ENCODE measurements at places on chromosomes 7 and 10. TPM values are rescaled to one million over a fixed set of nuclear protein-coding genes. Genes with fewer than 3 reads are reported as not detected.

The GHRHR gene
- not detected for total RNA-seq

The FAM25A gene
- not detected for total RNA-seq

The CACNB2 gene
- 24.1 TPM for total RNA-seq

The SLC16A9 gene
- 63.0 TPM for total RNA-seq

The MMD2 gene
- not detected for total RNA-seq

The ANXA8L1 gene
- 0.52 TPM for total RNA-seq

The SH2B2 gene
- not detected for total RNA-seq

The FGFBP3 gene
- total RNA-seq: not detected

The SEMA3D gene
- total RNA-seq: 7.1 TPM

The GBX1 gene
- total RNA-seq: 0.41 TPM

The FAM25G gene
- total RNA-seq: not detected

The CDHR1 gene
- 1.5 TPM for total RNA-seq

The WIPF3 gene
- total RNA-seq: 0.77 TPM

The PLXDC2 gene
- total RNA-seq: 51.5 TPM

The TMEM130 gene
- total RNA-seq: not detected
